Cardiac fibroblast (primary cell): ENCODE measurements at places on chromosomes 5 and 9.

DNA sequence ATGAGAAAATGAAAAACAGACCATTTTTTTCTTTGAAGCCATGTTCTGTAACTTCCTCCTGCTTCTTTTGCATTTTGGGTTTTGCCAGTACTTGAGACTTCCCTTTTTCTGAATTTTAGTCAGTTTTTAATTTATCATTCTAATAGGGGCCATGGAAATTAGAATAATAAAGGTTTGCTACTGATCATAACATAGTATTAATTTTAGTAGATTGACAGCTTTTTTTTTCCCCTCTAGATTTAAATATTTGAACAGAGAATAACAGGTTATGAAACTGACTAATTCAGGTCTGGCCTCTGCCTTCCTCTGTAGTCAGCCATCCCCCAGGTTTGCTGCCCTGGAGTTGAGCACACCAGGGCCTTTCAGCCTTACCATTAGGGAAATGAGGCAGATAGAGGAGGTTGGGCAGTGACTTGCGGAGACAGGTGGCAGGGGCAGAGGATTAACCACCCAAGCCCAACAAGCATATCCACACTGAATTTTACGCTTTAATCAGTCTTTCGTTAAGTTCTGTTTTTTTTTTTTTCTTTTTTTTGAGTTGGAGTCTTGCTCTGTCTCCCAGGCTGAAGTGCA lies 80.1 kb upstream of the TNFAIP8 start:
- no peak for DNase-seq

DNA sequence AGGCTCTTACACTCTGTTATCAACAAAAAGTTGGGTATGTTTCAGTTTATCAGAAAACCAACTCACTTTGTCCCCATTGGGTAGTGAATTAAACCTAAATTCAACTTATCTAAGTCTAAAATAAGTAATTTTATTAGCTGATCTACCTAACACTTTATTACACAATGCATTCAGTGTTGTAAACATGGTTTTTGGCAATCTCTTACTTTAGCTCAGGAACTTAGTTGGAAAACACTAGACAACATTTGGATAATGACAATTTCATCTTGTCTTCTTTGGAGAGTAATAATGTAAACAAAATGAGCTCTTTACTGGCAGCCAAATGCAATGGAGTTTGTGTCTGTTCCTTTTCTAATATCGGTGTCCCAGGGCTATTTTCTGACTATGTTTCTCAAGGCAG lies 33.0 kb downstream of the FGF10 start:
- no peak for DNase-seq

- no peak for DNase-seq
These were observed 19.7 kb upstream of the OR2K2 start for GRCh38 chr9:111349766-111350165.

GRCh38 chr5:149656576-149657182 lies 73.4 kb upstream of the PPARGC1B start:
- DNase-seq, result no peak
